CD4-positive, alpha-beta T cell treated with Interleukin-4 for 4 hours (primary cell): ENCODE measurements at places on chromosomes 3 and 15.

DNA sequence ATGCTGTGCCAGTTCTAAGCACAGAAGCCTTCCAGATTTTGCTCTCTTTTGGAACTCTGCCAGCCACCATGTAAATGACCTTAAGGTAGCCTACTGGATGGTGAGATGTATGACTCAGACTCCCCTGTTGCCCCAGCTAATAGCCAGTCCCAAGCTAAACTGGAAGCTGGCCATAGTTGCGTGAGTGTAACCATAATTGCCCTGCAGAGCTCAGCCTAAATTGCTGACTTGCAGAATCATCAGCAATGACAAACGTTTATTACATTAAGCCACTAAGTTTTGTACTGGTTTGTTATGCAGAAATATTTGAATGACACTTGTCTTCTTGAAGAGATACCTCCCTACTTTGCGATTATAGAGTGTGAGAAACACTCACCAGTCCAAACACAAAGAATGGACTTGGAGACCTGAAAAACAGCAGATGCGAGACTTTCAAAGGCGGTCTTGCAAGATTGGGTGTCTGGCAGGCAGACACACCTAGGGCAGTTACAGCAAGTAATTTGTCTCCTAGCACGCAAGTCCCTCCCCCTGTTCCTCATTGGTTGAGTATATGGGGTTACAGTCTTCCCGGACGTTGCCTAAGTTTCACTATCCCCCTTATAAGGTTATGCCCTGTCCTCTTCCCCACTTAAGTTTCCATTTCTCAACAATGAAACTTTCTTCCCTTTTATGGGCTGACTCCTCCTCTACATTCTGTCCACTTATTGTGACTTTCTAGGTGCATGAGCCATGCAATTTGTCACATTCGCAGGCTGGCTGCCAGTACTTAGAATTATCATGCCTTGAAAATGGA is 83.6 kb upstream of the XCR1 start:
- DNase-seq: no peak

DNA sequence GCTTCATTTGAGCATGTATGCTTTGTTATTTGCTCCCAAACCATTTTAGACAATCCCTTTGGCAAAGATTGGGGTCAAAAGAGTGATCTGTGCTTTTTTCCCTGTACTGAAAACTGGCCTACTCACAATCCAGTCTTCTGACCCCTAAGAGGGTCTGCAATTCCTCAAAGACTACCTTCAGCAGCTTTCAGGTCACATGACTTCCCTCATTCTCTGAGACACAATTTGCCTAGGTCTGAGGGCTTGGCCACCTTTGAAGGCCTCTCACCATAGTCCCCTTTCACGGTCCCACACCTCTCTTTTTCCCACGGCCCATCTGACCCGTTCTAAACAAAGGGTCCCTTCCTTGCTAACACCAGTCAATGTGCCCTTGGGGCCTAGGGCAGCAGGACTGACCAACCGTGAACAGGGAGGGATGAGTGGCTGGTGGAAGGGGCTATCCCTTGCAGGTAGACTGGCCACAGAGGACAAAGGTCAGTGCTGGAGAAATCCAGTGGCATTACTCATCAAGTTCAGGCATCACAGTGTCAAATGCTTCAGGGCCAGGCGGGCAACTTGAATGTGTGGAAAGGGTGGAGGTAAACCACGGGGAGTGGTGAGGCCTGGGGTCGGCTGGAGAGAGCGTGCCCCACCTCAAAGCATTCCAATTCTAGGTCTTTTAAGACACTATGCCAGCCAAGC is 10.8 kb downstream of the RASL12 start:
- DNase-seq: no peak

DNA sequence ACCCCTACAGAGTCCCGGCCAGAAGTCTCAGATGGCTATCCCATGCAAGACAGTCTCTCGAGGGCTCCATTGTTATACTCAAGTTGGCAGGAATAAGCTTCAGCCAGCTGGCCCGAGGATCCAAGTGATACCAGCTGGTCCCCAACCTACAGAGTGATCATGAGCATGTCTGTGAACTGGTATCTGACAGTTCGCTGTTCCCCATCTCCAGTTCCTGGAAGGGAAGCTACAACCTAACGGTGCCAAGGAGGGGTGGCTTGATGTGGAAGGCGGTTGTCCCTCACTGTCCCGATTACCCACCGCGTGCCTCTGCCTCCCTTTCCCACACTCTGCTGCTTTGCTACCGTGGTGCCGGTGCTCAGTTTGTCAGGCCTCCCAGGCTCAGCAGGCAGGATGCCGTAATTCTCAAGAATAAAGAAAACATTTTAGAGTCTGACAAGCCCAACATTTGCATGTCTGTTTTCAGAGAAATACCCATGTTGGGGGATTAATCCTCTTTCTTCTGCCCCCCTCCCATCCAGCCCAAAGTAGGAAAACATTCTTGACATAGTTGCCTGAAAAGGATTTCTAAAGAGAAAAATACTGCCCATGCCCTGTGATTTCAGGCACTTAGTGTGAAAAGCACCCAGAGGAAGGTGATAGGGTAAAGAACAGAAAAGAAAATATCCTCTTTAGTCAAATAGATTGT is 49.4 kb upstream of the HES1 start:
- no peak for DNase-seq

- DNase-seq: no peak
Measured at GRCh38 chr3:129409541-129409940, 18.9 kb downstream of the EFCAB12 start.

DNA sequence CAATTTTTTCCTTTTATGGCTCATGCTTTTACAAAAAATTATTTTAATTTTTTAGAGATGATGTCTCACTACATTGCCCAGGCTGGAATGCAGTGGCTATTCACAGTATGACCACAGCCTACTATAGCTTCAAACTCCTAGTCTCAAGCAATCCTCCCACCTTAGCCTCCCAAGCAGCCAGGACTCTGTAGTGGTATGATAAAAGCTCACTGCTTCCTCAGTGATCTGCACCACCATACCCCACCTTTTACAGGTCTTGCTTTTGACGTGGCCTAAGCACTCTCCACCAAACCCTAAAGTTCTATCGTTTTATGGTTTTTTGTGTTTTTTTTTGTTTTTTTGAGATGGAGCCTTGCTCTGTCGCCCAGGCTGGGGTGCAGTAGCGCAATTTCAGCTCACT is 14.0 kb upstream of the TMF1 start:
- no peak for DNase-seq

DNA sequence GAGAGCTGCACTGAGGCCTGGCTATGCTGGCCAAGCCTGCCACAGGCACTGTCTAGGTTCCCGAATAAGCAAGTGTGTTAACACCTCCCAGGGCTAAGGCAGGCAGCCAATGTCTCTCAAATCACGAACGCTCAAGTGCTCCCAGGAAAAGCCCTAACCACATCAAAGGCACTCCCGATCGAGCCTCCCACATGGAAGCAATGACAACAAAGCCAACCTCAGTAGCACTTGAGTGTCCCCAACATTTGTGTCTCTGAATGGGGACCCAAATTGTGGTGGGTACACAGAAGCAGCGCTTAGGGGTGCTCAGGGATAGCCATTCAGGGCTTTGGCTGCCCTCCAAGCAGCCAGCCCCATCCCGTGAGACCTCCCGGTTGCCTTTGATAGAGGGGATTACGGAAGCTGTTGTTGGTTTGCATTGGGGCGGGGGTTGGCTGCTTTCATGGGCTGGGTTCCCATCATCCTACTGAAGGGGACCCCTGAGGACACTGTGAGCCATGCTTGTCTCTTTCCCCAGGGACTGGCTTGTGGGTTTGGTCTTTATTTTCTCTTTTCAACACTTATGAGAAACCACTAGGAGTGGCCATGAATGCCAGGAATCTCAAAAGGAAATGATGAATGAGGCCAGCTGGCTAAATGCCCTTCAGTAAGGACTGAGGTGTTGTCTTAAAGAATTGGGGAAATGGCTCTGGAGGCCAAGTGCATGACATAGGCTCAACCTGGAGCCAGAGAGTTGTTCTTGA is 234.1 kb upstream of the FEZF2 start:
- no peak for DNase-seq

DNA sequence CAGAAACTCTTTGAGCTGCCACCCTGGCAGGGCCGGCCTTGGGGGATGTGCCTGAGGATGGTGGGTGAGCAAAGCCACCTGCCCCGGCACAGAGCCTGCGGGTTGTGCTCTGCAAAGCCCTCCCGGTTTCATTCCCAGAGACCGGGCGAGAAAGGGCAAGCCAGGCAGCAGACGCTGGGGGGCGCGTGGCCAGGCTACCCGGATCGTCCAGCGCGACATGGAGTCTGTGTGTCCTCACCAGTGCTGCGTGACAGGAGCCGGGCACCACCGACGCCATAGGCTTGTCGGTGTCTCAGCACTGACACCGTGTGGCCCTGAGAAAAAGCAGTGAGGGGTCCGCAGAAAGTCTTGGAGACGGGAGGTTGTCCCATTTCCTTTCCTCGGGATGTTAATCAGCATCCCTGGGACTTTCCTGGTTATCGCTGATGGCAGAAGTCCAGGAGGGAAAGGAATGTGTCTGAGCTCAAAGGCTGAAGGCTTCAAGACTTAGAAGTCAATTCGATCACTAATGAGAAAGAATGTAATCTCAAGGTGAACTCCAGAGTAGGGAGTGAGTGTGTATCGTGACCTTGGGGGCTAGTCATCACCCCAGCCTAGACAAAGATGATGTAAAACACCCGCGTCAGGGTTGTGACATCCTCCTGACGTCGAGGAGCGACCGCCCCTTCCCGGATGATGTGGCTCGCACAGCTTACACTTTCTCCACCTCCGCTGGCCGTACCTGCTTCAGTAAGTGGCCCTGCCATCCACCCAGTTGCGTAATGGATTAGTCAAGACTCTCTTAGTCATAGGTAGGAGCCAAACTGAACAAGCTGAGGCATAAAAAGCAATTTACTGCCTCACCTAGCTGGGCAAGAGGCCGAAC is 36.3 kb upstream of the PLA2G4E start:
- DNase-seq: peak; percentile 52

DNA sequence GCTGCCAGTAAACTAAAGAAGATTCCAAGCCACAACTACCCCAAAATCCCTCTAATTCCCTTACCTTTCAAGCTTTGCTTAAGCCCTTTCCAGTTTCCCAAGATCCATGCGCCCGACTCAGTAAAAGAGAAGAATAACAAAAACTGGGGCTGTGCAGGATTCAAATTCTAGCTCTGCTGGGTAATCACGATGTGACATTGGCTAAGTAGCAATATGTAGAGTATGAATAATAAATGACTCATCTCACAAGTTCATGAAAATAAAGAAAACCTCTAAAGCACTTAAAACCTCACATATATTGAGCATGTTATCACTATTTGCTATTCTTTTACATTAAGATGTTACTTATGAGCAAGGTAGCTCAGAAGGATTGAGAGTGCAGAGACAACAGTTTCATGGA is 522.2 kb upstream of the ZNF717 start:
- DNase-seq: no peak

GRCh38 chr15:100346866-100347512 is 5.2 kb upstream of the ADAMTS17 start:
- no peak for DNase-seq

DNA sequence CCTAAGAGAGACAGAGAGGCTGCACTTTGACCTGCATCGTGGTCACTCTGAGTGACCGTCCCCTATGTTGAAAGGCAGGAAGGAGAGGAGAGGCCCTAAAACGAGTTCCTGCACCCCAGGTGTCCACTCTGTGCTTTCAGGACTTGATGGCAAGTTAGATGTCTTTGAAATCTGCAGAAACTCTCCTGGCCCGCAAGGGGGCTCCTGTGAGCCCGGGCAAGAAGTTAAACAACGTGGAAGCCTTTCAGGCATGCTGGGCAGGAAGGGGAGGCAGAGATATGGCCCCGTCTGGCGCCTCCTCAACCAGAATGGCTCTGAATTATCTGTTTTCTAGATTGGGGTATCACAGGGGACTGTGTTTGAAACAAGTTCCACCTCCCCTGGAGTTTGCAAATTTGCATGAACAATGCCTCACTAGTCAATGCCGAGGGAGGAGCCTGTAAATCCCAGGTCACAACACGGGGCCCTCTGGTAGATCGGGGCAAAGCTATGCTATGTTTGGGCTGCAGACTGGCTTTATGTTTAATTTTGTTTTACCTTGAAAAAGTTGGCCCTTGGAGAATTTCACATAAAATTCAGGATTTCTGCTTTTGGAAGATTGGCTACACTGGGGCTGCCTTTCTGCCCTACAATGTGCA is 9.8 kb downstream of the CTXND1 start:
- no peak for DNase-seq

- no peak for DNase-seq
Measured at GRCh38 chr3:12060139-12060845, 56.1 kb downstream of the SYN2 start.

DNA sequence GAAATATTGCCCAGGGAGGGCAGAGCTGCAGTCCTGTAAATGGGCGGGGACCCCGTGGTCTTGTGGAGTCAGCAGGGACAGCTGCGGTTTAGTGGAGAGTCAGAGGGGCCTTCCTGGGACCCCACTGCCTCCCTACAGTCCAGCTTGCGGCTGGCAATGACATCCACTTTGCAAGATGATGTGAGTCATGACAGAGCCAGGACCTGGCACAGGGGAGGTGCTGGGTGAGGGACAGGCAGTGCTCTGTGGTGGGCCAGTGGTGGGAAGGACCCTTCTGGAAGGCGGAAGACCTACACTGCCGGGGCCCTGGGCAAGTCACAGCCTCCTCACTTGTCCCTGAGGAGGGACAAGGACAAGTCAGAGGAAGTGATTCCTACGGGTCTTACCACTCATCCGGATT is 17.8 kb downstream of the APBA2 start:
- no peak for DNase-seq

GRCh38 chr15:51846066-51846462 is 16.6 kb downstream of the TMOD3 start:
- DNase-seq: no peak

DNA sequence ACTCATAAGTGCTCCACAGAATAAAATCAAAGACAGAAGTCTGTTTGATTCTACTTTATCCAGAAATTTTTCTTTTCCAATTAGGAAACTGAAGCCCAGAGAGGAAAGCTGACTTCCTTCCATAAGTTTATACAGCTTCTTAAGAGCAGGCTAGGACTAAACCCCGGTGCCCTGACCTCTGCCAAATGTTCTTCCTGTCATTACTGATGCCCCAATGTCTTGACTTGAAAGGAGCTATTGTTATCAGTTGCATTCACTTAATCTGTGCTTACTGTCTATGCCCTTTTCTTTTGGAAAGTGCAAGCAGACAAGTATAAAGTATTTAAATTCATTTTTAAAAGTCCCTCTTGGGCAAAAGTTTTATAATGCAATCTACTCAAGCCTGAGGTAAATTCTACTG is 18.1 kb downstream of the CD200 start:
- no peak for DNase-seq

GRCh38 chr15:69736161-69736560 is 283.5 kb downstream of the RPLP1 start:
- DNase-seq: no peak

DNA sequence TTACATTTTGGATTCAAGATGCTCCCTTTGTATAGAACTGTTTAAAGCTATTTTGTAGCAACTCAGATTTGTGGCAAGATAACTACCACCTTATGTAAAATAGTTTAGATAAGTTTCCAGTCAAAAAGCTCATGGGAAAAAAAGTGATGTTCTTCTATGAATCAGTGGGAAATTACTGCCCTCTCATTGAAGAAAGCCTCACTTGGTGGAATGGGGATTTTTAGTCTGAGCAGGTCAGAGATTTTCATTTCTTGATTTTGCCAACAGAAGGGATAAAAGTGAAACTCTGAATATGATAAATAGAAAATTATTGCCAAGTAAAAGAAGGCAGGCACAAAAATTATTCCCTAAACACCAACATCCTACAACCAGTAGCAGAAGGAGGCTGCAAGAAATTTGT is 25.8 kb upstream of the CSTA start:
- no peak for DNase-seq
